ENCODE measurements at places on chromosomes 13 and 19.
A peak's percentile ranks its signal among the peaks of the same experiment; 100 is the strongest.

- DNase-seq: no peak
Observed at GRCh38 chr13:35979361-35979951, 151.7 kb downstream of the DCLK1 start.

GRCh38 chr13:112876305-112877000, 92.6 kb upstream of the MCF2L start:
- DNase-seq: no peak

DNA sequence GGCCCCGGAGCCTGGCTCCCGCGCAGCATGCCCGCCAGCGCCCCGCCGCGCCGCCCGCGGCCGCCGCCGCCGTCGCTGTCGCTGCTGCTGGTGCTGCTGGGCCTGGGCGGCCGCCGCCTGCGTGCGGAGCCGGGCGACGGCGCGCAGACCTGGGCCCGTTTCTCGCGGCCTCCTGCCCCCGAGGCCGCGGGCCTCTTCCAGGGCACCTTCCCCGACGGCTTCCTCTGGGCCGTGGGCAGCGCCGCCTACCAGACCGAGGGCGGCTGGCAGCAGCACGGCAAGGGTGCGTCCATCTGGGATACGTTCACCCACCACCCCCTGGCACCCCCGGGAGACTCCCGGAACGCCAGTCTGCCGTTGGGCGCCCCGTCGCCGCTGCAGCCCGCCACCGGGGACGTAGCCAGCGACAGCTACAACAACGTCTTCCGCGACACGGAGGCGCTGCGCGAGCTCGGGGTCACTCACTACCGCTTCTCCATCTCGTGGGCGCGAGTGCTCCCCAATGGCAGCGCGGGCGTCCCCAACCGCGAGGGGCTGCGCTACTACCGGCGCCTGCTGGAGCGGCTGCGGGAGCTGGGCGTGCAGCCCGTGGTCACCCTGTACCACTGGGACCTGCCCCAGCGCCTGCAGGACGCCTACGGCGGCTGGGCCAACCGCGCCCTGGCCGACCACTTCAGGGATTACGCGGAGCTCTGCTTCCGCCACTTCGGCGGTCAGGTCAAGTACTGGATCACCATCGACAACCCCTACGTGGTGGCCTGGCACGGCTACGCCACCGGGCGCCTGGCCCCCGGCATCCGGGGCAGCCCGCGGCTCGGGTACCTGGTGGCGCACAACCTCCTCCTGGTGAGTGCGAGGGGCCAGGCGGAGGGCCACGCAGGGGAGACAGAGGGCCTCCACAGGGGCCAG, at the start of gene KL:
Gene KL (plus strand): TSS at position 10 of the 909 bp plus-strand sequence. CDS start 18 bp downstream, at position 28.
- DNase-seq: peak; percentile 63

GRCh38 chr13:21420706-21421105, 38.4 kb downstream of the ZDHHC20 start:
- no peak for DNase-seq

GRCh38 chr13:43303033-43303729, 279.8 kb downstream of the DNAJC15 start:
- DNase-seq: peak; percentile 19

GRCh38 chr13:99873141-99873540, 98.4 kb downstream of the ZIC5 start:
- DNase-seq: no peak

DNA sequence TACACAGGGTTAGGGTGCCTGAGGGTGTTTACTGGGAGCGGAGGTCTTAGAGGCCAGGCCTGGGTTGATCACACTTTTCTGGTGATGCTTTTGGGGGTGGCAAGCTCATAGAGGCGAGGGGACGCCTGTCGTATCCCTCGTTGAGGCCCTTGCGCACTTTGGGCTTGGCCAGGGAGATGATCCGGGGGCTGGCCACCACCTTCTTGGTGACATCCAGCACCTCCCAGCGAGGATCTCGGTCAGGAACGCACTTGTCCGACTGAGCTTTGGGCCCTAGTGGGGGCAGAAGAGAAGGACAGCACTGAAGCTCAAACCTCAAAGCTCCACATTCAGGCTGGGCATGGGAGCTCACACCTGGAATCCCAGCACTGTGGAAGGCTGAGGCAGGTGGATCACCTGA, 17.6 kb upstream of the MIER2 start:
- no peak for DNase-seq

DNA sequence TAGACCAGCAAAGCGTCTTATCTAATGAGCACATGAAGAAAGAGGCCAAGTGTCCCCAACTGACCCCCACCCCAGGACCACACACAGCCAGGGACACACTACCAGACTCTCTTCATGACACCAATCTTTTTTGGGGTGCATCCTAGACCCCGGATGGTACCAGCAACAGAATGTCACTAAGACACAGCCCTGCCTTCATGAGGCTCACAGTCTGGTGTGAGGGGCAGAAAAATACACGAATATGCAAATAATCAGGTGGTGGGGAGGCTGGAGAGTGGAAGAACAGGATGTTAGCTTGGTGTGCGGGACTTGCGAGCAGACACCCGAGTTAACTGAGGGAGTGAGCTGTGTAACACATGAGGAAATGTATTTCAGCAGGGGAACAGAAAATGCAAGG, 17.5 kb downstream of the AKT2 start:
- no peak for DNase-seq

- no peak for DNase-seq
Observed at GRCh38 chr13:46860722-46861121, 36.1 kb downstream of the HTR2A start.

GRCh38 chr13:59391696-59392095, 772.0 kb downstream of the DIAPH3 start:
- DNase-seq: peak; percentile 61

GRCh38 chr13:66546534-66547379, 683.4 kb downstream of the PCDH9 start:
- no peak for DNase-seq

GRCh38 chr13:48578516-48579164, 45.8 kb upstream of the RCBTB2 start:
- DNase-seq: no peak

DNA sequence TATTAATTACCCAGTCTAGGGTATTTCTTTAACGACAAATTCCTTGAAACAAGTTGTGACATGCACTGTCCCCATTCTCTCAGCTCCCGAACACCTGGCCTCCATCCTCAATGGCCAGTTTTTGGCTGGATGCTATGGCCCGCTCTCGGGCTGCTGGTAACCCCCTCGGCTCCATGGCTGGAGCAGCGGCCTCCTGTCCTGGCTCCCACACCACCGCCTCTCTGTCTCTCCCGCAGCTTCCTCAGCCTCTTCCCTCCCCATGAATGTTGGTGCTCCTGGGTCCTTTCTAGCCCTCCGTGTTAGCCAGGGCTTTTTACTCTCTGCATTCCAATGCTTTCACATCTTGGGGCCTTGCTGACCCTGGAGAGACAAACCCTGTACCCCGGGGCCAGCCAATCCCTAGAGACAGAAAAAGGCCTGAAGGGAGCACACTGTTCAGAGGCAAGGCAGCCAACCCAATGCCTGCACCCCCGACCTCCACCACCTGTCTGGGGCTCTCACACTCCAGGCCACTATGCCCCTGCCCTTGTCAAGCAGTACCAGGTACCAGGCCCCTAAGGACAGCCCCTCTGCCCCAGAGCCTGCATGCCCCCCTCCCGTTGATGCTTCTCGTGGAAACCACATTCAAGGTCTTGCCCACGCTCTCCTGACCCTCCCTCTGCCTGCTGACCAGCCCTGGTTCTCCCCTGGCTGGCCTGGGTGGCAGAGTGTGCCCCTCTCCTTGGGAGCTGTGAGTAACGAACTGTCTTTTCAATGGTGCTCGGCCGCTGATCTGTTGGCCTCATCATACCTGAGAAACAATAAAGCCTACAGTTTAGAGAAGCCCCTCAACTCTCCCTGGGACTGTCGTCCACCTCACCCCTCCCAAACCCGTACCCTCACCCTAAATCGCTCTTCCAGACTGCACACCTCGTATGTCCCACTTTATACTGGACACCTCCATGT, 86.9 kb upstream of the GPR183 start:
- no peak for DNase-seq

DNA sequence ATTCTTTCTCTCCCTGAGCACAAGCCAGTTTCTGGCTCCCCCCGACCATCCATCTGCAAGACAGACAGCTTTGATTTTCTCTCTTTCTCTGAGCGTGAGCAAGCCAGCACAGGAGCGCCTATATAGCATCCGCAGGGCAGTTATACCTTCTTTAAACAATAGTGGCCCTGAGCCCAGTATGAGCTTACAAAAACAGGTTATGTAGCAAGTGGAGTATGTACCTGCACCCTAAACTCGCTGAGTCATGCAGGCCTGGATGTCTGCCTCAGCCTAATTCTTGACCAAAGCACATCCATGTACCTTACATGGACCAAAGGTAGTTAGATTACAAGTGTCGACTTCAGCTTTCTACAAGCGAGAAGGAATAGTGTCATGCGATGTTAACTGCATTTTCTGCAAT, 61.7 kb downstream of the RAP2A start:
- DNase-seq: no peak

DNA sequence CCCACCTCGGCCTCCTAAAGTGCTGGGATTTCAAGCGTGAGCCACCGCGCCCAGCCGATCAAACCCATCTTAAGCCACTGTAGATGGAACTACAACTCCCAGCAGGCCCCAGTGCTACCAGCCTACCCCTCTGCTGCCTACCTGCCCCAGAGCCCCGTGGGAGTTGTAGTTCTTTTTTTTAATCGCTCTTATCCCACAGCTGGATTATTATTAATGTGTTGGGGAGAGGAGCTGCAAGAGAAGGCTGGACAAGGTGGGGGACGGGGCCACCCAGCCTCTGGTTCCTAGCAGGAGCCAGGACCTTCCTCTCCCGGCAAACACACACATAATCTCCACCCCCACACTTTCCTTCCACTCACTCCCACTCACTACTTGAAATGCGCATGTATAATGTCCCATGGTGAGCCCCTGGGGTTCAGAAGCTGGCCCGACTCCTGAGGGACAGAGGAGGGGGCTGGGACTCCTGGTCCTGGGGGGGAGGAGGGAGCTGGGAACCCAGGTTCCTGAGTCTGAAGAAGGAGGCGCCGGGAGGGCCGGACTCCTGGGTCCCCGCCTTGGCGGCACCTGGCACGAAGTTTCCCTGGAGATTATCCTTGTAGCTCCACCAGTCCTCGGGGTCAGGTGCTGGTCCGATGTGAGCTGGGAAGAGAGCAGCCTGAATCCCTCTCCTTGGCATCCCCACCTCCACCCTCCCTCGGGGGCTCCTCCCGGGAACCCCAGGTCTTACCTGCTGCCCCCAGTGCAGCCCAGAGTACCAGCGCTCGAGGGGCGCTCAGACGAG, 958 bp downstream of the CA11 start:
- DNase-seq: peak; percentile 79

GRCh38 chr13:79585033-79585432, 104.1 kb downstream of the NDFIP2 start:
- DNase-seq: no peak

- peak; percentile 99 for DNase-seq
Observed at GRCh38 chr19:3572132-3572854, 451 bp upstream of the HMG20B start.

- DNase-seq: no peak
Observed at GRCh38 chr13:93066187-93066586, 160.4 kb upstream of the GPC6 start.

- no peak for DNase-seq
Observed at GRCh38 chr19:49555600-49556411, 24.6 kb downstream of the NOSIP start.

- peak; percentile 22 for DNase-seq
Observed at GRCh38 chr19:8663920-8664670, 33.7 kb downstream of the NFILZ start.

- DNase-seq: no peak
Observed at GRCh38 chr19:54955376-54955775, 8.0 kb upstream of the NLRP7 start.

GRCh38 chr13:79621449-79621848, 140.5 kb downstream of the NDFIP2 start:
- no peak for DNase-seq

- DNase-seq: peak; percentile 52
Observed at GRCh38 chr19:2249880-2250765, 1.0 kb downstream of the AMH start.

GRCh38 chr19:45154064-45154827, 6.5 kb downstream of the NKPD1 start:
- DNase-seq: no peak

- no peak for DNase-seq
Observed at GRCh38 chr13:92251671-92252210, 853.3 kb downstream of the GPC5 start.

- no peak for DNase-seq
Observed at GRCh38 chr13:50215399-50215798, 200.2 kb downstream of the KCNRG start.

GRCh38 chr13:90307136-90307535, 1040.4 kb upstream of the MIR17HG start:
- no peak for DNase-seq

- DNase-seq: no peak
Observed at GRCh38 chr19:10133596-10133995, 13.9 kb upstream of the EIF3G start.

DNA sequence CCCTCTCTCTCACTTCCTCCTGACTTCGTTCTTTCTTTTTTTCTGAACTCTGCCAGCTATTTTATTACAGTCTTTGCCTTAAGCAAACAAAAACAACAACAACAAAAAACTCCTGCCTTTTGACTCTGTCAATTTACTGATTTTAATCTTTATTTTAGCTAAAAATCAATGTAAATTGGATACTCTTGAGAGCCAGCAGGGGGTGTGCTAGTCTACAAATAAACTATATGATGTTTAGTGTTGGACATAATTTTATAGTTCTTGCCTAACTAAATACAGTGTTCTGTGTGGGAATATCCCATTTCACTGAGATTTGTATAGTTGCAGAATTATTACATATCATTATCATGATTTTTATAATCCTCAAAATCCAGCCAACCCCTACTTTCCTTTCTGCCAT, 1199.9 kb upstream of the SPRY2 start:
- DNase-seq: no peak

DNA sequence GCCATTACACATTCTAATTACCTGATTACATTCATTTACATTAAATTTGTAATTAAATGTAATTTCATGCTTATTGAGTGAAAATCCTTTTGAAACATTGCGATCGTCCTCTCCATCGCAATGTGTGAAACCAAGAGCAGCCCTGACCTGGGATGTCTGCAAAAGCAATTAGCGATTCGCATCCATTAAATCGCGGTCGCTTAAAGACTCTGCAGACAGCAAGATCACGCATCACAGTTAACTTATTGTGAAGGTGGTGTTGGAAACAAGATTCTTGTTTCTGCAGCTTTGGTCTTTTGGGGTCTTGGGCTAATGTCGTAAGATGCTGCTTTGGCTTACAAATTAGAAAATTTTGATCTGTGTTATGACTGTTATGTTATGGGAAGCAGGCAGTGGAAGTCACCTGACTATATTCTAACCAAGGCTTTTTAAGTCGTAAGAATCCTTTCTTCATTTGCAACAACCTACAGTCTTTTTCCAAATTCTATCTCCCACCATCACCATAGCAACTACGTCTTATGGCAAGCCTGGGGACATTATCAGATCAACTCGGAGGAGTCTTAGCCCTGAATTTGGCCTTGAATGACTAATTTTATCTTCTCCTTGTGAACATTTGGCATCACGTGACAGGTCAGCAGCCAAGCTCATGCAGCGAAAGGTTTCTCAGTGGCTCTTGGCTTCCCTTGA, 142.8 kb upstream of the SOX1 start:
- no peak for DNase-seq

- DNase-seq: no peak
Observed at GRCh38 chr13:29465741-29466293, 129.7 kb downstream of the SLC7A1 start.

All from GM20000 (cell line).